Metanephros (tissue), 2 donors: ENCODE measurements at places on chromosomes 4 and X. TPM values are rescaled to one million over a fixed set of nuclear protein-coding genes. Genes with fewer than 3 reads are reported as not detected.

Gene GLRB
- 6.9 TPM for total RNA-seq

Gene DSPP
- total RNA-seq = not detected

Gene TRPC5OS
- not detected for total RNA-seq

Gene NAP1L2
- 2.6 TPM for total RNA-seq

Gene HPGD
- 39.8 TPM for total RNA-seq

Gene HHIP
- 1.6 TPM for total RNA-seq

Gene DRP2
- total RNA-seq = 2.9 TPM

Gene TAF9B
- total RNA-seq = 21.4 TPM

Gene CXCL10
- 3.3 TPM for total RNA-seq

Gene SPINK2
- total RNA-seq = 0.35 TPM

Gene CT45A7
- not detected for total RNA-seq

Gene DCHS2
- total RNA-seq = 11.1 TPM

Gene GABRB1
- total RNA-seq = 2.6 TPM

Gene DAPP1
- total RNA-seq = 4.6 TPM

Gene MAOA
- total RNA-seq = 14.7 TPM

Gene ZNF674
- 7.2 TPM for total RNA-seq

Gene PDLIM5
- total RNA-seq = 130 TPM

Gene MAGEE2
- 0.47 TPM for total RNA-seq

Gene ELOVL6
- 15.0 TPM for total RNA-seq
